ENCODE measurements at places on chromosomes 12 and 14.

DNA sequence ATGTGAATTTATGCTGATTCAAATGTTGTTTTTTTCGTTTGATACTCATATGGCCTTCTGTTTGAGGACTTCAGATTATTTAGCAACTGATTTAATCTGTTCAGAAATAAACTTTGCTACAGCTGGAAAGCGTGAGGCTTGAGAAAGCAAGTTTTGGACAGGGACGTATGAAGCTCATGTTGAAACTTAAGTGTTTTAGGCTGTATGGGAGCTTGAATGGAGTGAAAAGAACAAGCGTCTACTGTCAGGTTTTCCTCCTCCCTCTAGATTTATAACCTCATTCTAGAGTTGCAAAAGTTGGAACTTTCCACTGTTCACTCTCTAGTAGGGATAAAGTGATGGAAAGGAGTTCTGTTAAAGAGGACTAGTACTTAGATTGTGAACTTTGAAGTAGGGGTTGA is 1.0 kb downstream of the PRPF39 start:
- peak; percentile 37 for DNase-seq

GRCh38 chr12:123269395-123269892 is 2.2 kb downstream of the CDK2AP1 start:
- DNase-seq, result peak; percentile 91

DNA sequence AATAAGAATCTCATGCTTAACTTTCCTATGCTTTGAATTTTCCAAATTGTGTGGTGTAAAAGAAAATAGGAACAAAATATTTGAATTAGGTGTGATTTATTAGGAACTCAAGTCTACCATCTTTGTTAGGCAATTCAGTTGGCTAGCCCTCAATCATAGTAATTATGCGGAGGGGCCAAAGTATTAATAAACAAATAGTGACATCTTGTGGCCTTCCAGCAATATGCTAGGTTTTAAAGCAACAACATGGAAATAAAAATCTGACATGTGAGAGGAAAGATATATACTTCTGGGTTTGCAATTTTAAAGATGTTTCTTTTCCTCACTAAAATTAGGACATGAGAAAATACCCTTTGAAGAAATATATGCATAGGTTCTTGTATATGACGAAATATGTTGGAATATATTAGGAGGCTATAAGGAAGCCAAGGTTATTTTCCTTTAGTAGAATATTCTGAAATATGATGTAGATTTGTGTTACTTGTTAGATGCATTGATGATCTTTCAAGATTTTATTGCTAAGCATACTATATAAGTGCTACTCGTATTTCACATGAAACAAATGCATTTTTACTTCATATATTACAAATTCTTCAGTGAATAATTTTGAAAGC is 200.4 kb downstream of the PTPRO start:
- DNase-seq, result no peak

GRCh38 chr12:45490232-45490881 is 239.1 kb upstream of the ARID2 start:
- no peak for DNase-seq

GRCh38 chr12:42382013-42382696 is 56.2 kb downstream of the PPHLN1 start:
- no peak for DNase-seq
